Muscle of arm (tissue), 14 donors: ENCODE measurements at places on chromosomes 5 and 9. TPM values are rescaled to one million over a fixed set of nuclear protein-coding genes. Genes with fewer than 3 reads are reported as not detected.

PCDH12 gene
- 17.3 TPM for polyA plus RNA-seq

SPTLC1 gene
- 62.3 TPM for polyA plus RNA-seq

HARS2 gene
- 35.4 TPM for polyA plus RNA-seq

PCDHB10 gene
- not detected for polyA plus RNA-seq

SLC6A18 gene
- polyA plus RNA-seq: not detected

INSL4 gene
- polyA plus RNA-seq: not detected

PRR16 gene
- 17.6 TPM for polyA plus RNA-seq

EQTN gene
- not detected for polyA plus RNA-seq

SPINK13 gene
- 0.25 TPM for polyA plus RNA-seq

LRRC70 gene
- polyA plus RNA-seq: 4.9 TPM

OLFM1 gene
- 11.6 TPM for polyA plus RNA-seq

SHISAL2B gene
- polyA plus RNA-seq: 0.77 TPM

ZNF474 gene
- polyA plus RNA-seq: 0.81 TPM
